Activated CD4-positive, alpha-beta memory T cell treated with anti-CD3 and anti-CD28 coated beads, Interleukin-2, amount 10 ng/mL, durations not matched to agents 7 days and 5 days (primary cell): ENCODE measurements at places on chromosomes 12 and 14. TPM values are rescaled to one million over a fixed set of nuclear protein-coding genes. Genes with fewer than 3 reads are reported as not detected.
A peak's percentile ranks its signal among the peaks of the same experiment; 100 is the strongest.

The COX8C gene
- not detected for total RNA-seq

The GLS2 gene
- 1.3 TPM for total RNA-seq

GRCh38 chr12:68392376-68392775, 60.2 kb upstream of the MDM1 start:
- no peak for DNase-seq

DNA sequence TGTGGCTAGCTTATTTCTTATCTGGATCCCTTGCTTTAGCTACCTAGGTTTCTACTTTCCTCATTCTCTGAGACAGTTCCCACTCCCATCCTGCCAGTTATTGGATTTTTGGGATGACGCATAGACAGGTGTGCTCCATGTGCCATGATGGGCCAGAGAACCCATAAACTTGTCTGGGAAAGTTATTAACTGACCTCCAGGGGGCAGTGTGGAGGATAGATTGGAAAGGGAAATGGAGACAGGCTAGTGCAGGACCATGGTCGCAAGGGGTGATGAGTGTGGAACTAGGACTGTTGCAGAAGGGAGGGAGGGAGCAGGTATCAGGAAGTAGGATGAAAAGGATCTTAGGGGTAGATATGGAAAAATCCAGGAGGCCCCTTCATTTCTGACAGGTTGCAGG, 80.3 kb downstream of the ESRRB start:
- peak; percentile 25 for DNase-seq

DNA sequence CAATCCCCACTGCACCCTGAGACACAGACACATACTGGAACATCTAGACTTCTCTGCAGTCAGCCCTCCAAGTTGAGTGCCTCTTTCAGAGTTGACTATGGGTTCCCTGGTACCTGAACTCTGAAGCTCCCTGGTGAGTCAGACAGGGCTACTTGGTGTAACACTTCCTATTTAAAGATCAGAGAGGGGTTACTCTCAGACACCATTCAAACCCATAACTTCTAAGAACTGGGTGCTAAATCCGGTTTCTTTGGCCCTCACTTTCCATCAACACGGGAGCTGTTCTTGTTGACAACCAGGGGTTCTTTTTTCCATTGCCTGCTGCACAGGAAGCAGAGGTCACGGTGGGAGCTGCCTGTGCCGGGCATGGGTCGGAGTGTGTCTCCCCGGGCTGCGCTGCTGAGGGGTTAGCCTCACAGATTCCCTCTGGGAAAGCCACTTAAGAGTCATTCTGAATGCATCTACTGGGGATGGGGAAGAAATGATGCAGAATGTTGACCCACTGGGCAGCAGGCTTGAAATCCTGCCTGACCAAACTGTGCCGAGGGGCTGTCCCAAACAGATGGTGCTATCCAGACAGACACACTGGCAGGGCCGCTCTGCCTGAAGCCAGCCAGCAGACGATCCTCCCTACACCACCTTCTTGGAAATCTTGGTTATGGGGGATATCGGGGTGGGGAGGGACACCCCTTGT, 74.1 kb downstream of the PITPNM2 start:
- DNase-seq, result peak; percentile 61

DNA sequence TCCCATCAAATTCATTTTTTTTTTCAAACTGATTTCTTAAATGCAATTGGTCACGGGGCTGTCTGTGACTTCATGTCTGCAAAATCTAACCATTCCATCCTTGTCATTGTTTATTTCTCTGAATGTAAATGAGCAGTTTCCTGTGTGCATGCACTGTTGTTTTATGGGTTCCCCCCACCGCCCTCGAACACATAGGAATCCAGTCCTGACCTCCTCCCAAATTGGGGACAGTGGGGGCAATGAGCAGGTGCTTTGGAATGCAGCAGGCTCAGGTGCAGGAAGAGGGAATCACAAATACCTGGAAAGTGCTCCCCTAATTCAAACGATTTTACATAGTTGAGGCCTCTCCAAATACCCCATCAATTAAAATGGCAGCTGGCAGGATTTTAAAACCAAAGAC, 62.6 kb upstream of the ESRRB start:
- DNase-seq, result no peak

- no peak for DNase-seq
Measured at GRCh38 chr14:101500061-101500460, 61.2 kb upstream of the DIO3 start.

- DNase-seq, result no peak
Measured at GRCh38 chr12:4118017-4118510, 155.5 kb upstream of the CCND2 start.

DNA sequence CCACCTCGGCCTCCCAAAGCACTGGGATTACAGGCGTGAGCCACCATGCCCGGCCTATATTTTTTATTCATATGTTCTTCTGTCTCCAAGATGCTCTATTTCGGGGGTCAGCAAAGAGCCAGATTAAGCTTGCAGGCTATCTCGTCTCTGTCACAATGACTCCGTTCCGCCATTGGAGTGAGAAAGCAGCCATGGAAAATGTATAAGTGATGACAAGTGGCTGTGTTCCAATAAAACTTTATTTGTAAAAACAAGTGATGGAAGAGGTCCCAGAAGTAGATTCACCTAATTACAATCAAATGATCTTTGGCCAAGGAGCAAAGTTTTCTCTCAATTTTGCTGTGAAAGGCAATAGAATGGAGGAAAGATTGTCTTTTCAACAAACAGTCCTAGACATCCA, 342.6 kb downstream of the MED13L start:
- no peak for DNase-seq

GRCh38 chr12:104662203-104662602, 205.5 kb downstream of the CHST11 start:
- no peak for DNase-seq

DNA sequence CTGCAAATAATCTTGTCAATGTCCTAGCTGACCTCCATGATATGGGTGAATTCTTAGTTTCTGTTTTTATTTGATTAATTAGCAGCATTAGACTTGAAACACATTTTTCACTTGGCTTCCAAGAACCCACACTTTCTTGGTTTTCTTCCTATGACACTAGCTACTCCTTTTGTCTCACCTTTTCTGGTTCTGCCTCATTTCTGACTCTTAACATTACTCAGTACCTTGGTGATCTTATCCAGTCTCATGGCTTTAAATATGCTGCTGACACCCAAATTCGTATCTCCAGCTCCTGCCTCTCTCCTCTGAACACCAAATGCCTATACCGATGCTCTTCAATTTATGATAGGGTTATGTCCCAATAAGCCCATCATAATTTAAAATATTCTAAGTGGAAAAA, 32.0 kb upstream of the SSTR1 start:
- DNase-seq, result no peak

- no peak for DNase-seq
Measured at GRCh38 chr14:56211084-56211483, 92.9 kb downstream of the PELI2 start.

GRCh38 chr12:131943389-131943788, 6.4 kb upstream of the EP400 start:
- no peak for DNase-seq

- no peak for DNase-seq
Measured at GRCh38 chr12:110282956-110283817, 2.1 kb downstream of the ATP2A2 start.

- DNase-seq, result no peak
Measured at GRCh38 chr14:79852950-79853744, 358.2 kb downstream of the DIO2 start.

DNA sequence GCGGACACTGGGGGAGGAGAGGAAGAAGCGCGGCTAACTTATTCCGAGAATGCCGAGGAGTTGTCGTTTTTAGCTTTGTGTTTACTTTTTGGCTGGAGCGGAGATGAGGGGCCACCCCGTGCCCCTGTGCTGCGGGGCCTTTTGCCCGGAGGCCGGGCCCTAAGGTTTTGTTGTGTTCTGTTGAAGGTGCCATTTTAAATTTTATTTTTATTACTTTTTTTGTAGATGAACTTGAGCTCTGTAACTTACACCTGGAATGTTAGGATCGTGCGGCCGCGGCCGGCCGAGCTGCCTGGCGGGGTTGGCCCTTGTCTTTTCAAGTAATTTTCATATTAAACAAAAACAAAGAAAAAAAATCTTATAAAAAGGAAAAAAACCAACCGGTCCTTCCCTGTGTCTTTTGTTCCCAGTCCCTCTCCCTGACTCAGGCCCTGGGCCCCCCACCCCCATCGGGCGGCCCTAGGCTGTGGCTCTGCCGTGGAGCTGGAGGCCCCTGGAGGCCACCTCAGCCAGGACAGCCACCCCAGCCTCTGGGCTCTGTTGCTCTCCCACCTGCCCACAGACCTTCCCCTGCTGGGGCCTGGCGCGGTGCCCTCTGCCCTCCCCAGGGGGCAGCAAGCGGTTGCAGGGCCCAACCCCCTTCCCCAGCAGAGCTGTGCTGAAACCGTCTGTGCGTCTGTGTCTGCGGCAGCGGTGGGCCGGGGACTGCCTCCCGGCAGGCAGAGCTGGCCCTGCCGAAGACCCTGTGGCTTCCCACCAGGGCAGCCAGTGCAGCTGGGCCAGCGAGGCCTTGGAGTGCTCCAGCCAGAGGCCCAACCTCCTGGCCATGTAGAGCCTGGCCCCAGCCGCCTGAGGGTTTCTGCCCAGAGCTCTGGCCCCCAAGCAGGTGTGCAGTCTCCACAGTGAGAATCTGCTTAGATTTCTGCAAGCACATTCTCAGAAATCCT, 4.0 kb upstream of the CRIP2 start:
- DNase-seq, result no peak

DNA sequence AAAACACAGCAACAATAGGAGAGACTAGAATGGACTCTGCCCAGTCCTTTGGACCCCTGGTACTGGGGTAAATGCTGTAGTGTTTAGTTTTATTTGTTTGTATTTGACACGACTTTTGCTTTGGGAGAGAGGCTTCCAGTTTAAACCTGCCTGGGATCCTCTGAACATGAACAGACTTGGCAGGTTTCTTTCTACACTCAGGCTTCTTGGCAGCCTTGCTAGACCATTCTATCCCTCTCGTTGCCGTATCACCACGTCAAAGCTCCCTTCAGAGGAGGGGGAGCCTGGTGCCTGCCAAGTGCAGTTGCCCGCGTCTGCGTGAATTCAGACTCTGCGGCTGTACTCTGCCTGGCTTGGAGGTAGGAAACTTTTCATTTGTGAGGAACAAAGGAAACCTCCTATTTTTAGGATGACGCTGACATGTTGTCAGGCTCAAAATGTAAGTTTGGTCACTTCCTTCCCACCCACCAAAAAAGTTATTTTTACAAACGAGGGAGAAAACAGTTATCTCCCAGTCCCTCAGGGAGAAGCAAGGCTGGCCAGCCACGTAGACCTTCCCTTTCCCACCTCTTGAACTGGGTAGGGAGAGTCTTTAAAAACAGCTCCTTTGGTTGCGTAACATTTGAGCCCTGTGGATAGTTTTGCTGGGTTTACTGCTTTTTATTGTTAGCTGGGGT, 25.9 kb downstream of the CD9 start:
- DNase-seq, result no peak
